ENCODE measurements at places on chromosomes 3 and 15.

DNA sequence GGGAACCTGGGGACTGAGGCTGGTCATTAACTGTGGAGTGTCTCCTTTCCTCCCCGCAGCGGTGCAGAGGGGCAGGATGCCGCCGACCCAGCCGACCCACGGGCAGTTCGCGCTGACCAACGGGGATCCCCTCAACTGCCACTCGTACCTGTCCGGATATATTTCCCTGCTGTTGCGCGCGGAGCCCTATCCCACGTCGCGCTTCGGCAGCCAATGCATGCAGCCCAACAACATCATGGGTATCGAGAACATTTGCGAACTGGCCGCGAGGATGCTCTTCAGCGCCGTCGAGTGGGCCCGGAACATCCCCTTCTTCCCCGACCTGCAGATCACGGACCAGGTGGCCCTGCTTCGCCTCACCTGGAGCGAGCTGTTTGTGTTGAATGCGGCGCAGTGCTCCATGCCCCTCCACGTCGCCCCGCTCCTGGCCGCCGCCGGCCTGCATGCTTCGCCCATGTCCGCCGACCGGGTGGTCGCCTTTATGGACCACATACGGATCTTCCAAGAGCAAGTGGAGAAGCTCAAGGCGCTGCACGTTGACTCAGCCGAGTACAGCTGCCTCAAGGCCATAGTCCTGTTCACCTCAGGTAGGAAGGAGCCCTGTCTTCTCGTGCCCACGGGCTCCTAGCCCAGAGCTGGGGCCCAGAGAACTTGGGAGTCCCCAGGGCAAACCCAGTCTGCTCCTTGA, 3.7 kb downstream of the NR2F2 start:
- DNase-seq, result no peak

DNA sequence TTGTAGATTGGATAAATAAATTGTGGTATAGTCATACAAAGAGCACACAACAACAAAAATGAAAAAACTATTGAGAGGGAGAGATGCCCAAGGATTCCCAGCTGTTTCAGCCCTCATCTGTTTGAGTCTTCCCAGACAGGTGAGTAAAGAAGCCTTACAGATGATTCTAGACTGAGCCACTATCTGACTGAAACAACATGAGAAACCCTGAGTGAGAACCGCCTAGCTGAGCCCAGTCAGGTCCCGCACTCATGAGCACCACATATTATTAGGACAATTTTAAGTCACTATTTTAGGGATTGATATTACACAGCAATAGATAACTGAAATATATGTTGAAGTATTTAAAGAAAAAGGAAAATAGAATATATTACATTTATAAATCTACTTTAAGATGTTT, 19.0 kb downstream of the POPDC2 start:
- no peak for DNase-seq

- no peak for DNase-seq
These were observed 38.5 kb downstream of the PYDC2 start for GRCh38 chr3:191499307-191500080.

DNA sequence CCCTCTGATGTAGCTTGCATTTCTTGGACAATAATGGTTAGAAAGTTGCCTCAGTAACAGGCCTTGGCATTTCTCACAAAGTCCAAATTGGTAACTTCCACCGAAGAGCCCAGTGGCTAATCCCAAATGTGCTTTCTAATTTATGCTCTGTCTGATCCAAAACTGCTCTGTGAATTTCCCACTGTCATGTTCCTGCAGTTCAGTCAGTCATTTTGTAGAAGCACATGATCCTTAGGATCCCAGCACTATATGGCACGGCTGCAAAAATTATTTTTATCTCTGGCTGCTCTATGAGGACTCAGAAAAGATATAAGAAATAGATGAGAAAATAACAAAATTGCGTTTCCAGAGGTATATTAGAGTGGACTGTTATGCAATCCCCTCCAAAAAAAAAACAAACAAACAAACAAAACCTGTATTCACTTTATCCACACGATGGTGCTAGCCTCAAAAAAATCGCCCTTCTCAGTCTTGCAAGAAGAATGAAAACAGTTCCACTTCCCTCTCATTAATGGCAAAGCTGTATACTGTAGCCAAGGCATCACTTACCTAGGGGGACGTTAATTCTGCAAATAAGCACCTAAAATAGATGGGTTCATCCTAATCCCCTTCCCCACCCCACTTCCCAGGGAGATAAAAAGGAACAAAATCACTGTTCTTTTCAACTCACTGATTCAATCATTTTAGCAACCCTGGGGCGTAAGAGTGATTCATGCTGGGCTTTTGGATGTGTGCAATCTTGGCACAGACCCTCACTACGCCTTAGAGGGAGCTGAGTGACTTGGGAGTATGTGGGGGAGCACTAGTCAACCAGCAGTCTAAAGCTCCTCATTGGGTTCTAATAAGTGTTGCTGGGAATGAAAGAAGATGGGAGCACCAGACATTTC, 61.3 kb downstream of the TMCO5A start:
- DNase-seq, result no peak

- DNase-seq, result no peak
These were observed 103.8 kb upstream of the KLF13 start for GRCh38 chr15:31222773-31223341.

GRCh38 chr15:89784686-89784960, 8.5 kb downstream of the MESP2 start:
- DNase-seq, result no peak

- no peak for DNase-seq
These were observed 7.7 kb downstream of the CRABP1 start for GRCh38 chr15:78347586-78348543.

DNA sequence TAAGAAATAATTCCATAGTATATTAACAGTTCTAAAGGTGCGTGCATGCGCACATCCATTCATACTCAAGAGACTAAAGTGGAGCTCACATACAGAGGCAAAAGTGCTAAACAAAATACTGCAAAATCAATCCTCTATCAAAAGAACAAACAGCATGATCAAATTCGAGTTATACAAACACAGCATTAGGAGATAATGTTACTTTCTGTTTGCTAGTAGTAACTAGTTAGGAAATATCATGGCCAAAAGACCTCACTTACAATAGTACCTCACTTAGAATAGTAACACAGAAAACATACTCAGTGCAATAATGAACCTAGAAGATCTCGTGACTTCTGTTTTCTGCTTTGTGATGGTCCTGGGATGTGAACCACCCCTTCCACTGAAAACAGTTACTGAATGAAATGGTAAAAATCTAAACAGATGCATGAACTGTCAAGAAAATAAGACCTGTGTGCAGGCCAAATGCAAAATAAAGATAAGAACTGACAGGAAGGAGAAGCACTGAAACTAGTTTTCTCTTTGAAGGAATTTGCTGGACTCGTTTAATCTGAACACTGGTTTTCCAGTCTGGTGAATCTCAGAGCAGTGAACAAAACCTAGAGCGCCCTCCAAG, 20.9 kb upstream of the CEMIP start:
- no peak for DNase-seq

DNA sequence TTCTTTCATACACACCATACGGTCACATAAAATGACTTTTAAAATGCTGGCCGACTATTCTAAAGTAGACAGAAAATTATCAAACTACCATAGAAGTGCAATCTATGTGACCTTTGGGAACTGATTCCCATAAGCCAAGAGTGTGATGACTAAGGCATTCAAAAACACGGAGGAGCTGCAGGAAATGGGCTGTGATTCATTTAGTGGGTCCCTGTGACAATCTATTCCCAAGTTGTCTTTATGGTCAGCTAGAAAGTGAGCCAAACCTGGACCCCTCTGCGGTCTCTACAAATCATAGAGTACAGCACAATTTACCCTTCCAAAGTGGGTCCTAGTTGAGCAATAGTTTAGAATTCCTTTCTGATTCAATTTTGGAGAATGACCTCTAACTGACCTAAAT, 251.5 kb upstream of the CBLB start:
- no peak for DNase-seq

- no peak for DNase-seq
These were observed 770 bp downstream of the TBC1D5 start for GRCh38 chr3:17741621-17742101.

DNA sequence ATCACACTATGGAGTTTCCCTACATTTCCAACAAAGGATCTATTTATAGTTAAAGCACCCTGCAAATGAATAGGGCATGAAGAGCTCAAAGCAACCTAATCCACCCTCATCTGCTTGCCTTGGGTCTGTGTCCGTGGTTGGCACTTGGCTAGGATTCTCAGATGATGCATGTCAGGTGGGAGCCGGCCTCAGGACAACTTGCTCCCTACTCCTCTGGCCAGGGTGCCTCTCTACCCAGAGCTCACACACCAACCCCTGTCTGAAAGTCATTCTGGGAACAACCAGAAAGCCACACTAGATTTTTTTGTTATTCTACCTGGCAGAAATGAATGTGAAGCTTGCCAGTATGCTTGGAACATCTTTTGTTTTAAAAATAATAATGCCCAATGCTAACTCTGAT, 13.2 kb downstream of the ARHGEF3 start:
- no peak for DNase-seq

GRCh38 chr15:39079296-39079847, 501.5 kb upstream of the THBS1 start:
- no peak for DNase-seq

DNA sequence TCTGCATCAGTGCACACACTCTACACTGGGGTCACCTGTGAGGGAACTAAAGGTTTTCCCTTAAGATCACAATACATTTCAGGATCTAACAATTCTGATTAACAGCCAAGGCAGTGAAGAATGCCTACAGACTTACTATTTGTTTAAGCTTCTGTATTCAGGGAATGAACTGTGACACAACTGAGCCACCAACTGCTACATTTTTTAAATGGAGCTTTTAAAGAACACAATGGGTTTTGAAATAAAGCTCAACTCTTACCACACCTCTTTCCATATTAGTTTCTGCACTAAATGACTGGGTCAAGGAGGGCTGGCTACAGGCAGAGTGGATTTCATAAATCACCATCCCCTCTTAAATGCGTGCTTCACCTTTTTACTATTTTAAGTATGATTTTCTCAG, 100.2 kb downstream of the TMCC1 start:
- no peak for DNase-seq

- no peak for DNase-seq
These were observed 16.2 kb upstream of the DUT start for GRCh38 chr15:48315041-48315440.

Measured in stimulated activated CD8-positive, alpha-beta memory T cell treated with anti-CD3 and anti-CD28 coated beads, Interleukin-15, amount 100 ng/mL, for 48 hours (primary cell).